ENCODE measurements at places on chromosomes 16 and 17.

DNA sequence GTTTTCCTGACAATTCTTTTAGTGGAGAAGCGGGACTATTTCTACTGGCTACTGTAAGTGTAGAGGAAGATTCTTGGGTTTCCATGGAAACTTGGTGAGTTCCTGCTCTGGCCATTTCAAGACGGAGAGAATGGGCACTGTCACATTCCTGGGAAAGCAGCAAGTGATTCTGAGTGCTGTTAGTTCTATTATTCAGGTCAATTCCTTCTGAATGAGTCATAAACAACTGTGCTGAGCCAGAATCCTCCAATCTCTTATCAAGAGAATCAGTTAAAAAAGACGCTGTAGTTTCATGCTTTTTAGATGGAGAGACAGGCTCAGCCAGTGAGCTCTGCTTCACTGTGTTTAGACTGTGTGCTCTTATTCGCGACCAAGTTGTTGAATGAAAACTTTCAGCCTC, 19.6 kb downstream of the AKAP10 start:
- DNase-seq: peak; percentile 79

DNA sequence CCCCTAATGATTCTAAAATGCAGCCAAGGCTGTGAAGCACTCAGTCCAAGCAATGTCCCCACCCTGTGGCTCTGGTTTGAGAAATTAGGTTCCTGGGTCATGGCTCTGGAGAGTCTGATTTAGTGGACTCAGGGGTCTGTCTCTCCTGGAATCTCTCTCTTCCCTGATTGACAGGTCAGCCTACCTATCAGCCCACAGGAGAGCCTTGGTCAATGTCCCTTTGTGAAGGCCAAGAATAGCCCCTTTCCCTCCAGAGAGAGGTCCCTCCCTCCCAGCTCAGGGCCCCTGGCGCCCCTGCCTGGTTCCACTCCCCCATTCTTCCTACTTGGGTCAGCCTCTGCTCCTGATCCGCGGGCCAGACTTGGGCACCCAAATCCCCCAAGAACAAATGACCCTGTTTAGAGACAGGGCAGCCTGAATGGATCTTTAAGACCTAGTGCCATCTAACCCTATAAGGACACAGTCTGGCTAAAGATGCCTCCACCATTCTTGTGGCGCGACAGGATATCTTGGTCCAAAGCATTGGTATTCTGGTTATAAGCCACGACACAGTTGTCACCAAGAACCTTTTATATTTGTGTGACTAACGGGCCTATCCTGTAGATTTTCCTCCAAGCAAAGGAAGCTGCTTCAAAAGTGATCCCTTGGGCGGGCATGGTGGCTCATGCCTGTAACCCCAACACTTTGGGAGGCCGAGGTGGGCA, 38.3 kb upstream of the PRSS54 start:
- DNase-seq: no peak

DNA sequence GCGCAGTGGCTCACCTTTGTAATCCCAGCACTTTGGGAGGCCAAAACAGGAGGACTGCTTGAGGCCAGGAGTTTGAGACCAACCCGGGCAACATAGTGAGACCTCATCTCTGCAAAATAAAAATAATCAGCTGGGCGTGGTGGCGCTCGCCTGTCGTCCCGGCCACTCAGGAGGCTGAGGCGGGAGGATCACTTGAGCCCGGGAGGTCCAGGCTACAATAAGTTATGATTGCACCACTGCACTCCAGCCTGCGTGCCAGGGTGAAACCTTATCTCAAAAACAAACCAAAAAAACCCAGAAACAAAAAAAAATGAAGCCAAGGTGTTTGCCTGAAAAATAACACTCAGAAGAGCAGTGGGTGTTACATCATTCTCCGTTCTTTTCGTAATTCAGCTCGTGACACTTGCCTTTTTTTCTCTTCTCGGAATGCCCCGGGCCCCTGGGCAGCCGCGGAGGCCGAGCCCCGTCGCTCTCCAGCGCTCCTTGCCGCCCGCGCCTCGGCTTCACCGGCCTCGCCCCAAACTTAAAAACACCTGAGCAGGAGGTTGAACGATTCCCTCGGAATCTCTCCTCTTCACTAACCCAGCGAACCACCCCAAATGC, 17.0 kb downstream of the PRCD start:
- DNase-seq: peak; percentile 56

DNA sequence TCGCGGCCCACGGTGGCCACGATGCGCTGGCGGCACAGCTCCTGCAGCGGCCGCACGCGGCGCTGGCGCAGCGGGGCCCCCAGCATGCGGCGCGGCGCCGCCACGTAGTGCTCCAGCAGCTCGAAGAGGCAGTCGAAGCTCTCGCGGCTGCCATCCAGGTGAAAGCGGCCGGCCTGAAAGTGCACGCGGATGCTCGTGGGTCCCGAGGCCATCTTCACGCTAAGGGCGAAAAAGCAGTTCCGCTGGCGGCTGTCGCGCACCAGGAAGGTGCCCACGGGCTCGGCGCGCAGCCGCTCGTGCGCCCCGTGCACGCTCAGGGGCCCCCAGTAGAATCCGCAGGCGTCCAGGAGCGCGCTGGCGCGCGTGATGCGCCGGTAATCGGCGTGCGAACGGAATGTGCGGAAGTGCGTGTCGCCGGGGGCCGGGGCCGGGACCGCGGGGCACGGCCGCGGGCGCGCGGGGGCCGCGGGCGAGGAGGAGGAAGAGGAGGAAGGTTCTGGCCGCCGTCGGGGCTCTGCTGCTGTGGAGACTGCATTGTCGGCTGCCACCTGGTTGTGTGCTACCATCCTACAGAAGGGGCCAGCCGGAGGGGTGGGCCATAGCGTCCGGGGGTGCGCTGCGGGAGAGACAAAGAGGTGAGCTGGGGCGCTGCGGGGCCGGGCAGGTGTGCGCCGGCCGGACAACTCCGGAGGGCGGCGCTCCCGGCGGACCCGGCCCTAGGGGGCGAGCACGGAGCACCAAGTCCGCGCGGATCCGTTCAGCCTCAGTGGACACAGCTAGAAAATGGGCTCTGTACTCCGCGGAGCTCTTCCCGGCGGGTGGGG, 879 bp downstream of the SOCS1 start:
- DNase-seq: no peak

DNA sequence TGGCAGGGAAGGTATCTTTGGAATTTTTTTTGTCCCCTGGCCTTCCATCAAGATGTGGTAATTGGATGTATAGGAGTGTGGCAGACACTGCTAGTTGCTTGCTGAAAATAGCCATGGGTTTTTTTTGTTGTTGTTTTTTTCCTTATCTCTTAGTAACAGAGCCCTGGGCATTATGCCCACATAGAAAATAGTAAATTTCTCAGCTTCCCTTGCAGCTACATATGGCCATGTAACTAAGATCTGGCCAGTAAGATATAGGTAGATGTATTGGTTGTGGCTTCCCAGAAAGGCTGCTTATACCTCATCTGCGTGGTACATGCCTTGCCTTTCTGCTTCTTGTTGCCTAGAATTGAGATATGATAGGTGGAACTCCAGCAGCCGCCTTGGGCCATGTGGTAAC, 349.9 kb downstream of the CPPED1 start:
- no peak for DNase-seq

DNA sequence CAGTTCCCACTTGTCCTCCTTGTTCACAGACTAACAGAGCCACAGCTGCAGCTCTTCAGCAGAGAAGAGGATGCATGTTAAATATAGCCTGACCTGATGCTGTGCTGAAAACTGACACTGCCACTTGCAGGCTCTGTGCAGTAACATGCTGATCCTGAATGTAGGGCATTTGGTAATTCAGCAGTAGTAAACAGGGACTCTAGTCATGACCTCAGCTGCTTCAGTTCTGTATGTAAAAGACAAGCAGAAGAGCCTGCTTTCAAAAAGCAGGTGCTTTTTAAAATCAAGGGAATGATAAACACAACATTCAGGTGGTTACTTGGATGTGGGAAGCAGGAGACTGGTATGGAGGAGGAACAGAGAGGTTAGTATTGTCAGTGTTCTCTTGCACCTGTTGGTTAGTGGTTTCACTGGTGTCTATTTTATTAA, 33.8 kb downstream of the ESRP2 start:
- DNase-seq: no peak

GRCh38 chr17:35299135-35299534, 56.3 kb downstream of the SLFN5 start:
- no peak for DNase-seq

GRCh38 chr16:83974475-83974874, 6.4 kb downstream of the NECAB2 start:
- no peak for DNase-seq

DNA sequence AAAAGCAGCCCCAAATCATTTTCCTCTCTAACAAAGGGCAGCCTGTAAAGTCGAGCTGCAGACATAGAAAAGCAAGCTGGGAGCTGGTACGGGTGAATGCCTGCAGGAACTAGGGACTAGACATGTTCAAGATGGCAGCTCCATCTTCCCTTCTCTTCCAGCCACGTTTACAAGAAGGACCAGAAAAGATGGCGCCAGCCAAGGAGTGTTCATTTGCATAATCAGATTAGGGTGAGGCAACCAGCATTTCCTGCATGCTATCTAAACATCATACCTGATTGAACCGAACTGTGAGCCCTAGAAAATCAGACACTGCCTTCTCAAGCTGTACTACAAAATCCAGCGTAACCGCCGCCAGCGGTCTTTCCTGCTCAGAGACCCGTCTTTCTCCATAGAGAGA, 896.8 kb downstream of the CDH11 start:
- DNase-seq: no peak

DNA sequence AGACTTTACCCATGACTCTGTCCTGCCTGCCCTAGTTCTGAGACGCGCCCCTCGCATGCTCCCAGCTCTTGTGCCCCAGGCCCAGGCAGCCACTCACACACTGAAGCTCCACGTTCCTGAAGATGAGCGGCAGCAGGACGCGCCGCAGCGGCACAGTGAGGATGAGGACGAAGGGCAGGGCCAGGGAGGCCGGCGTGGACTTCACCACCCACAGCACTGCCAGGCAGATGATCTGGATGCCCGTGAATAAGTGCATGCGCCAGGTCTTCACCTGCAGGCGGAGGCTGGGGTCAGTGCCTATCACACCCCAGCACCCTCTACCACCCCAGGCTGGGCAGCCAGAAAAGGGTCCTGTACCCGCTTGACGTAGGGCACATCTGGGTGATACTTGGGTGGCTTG, 16.9 kb downstream of the SLC4A1 start:
- no peak for DNase-seq

DNA sequence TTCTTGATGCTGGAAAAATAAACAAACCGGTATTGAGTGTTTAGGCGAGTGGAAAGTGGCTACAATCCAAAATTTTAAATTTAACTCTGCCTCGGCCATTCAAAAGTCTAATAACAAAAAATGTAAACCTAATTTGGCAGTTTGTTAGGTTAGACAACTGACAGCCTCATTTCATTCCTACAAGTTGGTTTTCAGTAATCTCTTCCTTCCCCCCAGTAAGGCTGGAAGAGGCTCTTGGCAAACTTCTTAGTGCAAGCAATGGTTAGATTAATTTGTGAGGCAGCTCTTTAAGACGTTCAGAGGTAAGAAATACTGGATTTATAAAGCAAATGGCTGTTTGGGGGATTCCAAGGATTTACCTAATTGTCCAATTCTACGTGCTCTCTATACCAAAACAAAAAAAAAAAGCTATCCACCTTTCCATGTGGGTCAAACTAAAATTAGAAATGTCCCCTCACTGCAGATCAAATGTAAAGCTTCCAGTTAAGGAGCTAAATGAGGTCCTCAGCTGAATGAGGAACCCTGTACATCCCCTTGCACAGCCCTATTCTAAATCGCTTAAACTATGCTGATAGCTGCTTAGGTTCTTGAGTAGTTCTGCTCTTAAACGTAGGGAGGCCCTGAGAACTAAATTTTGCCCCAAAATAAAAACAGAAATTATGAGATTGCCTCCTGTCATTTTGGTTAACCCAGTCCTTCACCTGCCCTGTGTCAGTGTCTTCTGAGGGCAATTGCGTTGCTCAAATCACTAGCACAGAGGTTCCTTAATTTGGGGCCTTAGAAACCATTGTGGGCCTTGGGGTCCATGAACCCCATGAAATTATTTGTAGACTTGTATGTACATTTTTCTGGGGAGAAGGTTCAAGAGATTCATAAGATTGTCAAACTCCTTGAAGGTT, 2.9 kb downstream of the HEXIM1 start:
- DNase-seq: no peak

GRCh38 chr17:27845264-27846041, 45.1 kb upstream of the NOS2 start:
- no peak for DNase-seq

GRCh38 chr16:49597796-49598195, 224.2 kb downstream of the C16orf78 start:
- DNase-seq: no peak

GRCh38 chr16:86575754-86576557, 2.4 kb upstream of the FOXL1 start:
- peak; percentile 88 for DNase-seq

GRCh38 chr16:52993179-52993578, 59.5 kb downstream of the CHD9NB start:
- no peak for DNase-seq

DNA sequence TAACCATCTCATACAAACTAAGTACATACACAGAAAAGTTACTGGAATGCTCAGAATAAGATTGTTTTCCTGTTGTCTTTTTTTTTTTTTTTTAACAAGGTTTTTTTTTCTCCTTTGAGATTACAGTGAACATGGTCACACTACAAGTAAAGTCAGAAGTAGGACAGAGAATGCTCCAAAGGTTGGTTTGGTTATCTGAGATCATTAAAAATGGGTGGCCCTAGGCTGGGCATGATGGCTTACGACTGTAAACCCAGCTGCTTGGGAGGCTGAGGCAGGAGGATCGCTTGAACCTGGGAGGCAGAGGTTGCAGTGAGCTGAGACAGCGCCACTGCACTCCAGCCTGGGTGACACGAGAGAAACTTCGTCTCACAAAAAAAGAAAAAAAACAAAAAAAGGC, 6.9 kb upstream of the ST6GALNAC1 start:
- no peak for DNase-seq

DNA sequence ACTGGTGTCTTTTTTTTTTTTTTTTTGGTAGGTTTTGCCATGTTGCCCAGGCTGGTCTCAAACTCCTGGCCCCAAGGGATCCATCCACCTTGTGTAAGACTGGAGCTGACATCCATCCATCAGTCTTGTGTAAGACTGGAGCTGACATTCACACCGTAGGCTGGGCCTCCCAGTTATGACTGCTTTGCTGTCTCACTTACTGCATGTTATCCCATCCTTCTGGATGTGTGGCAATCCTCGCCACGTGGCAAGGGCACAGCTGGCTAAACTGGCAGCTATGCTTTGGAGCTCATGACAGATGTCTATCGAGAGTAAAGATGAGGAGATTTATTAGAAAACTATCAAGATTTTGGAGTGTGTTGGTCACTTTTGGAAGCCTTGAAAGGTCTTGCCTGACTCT, 115.1 kb downstream of the ABCA8 start:
- no peak for DNase-seq

GRCh38 chr16:27852681-27853080, 210.8 kb downstream of the GSG1L start:
- no peak for DNase-seq
